ENCODE measurements at places on chromosomes 12 and 14.

GRCh38 chr12:81949841-81950308 is 190.7 kb upstream of the PPFIA2 start:
- DNase-seq = no peak

GRCh38 chr14:79333198-79333546 is 878.1 kb downstream of the DIO2 start:
- no peak for DNase-seq

- no peak for DNase-seq
Observed at GRCh38 chr12:100497105-100497795, 23.6 kb downstream of the NR1H4 start.

- DNase-seq = no peak
Observed at GRCh38 chr12:54697851-54698250, 49.7 kb upstream of the DCD start.

- DNase-seq = no peak
Observed at GRCh38 chr14:52545584-52546317, 6.6 kb downstream of the TXNDC16 start.

- DNase-seq = no peak
Observed at GRCh38 chr14:97280526-97280925, 483.3 kb downstream of the VRK1 start.

GRCh38 chr12:623172-623864 is 39.9 kb downstream of the NINJ2 start:
- DNase-seq = no peak
